ENCODE measurements at places on chromosomes 3 and 15.

DNA sequence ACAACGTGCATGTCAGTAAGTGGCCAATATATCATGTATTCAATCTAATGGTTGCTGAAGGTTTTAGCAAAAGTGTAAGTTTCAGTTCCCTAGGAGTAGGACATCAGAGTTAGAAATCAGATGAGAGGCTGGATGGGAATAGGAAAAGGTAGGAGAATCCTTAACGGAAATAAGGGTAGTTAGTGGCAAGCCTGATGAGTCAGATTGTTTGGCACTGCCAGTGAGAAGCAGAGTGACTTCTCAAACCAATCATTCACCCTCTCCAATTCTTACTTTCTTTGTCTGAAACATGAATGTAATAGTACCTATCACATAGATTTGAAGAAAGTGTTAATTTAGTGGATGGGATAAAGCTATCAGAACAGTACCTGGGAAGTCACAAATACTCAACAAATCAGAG, 894.0 kb downstream of the NTRK3 start:
- DNase-seq = no peak

DNA sequence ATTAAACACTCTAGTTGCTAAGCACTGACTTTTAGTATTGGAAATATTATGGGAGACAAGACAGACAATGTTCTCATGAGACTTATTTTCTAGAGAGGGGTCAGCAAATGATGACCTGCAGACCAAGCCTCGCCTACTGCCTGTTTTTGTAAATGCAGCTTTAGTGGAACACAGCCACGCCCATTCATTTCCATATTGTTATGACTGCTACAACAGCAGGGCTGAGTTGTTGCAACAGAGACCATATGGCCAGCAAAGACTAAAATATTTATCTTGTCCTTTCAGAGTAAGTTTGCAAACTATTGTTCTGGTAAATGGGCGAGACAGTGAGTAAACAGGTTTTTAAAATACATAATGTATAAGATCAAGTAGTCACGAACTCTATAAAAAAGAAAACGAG, 570.2 kb downstream of the NTRK3 start:
- no peak for DNase-seq

- DNase-seq = no peak
Observed at GRCh38 chr3:187983484-187984124, 170.4 kb upstream of the LPP start.

DNA sequence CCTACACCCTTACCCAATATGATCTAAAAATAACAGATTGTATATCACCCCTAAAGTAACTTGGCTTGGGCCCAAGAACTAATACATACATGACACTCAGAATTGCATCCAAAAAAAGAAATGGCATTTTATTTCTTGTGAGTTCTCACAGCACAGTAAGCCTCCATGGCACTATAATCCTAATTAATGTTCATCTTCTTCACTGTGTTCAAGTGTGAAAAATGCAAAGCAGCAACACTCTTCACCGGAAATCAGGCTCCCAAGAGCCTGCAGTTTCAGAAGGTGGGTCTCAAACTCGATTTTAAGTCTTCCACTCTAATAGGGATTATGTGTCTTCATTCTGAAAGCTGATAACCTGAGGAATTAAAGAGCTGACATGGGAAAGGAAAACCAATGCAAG, 142.8 kb upstream of the TSC22D2 start:
- no peak for DNase-seq

GRCh38 chr3:125003369-125003853, 52.4 kb downstream of the HEG1 start:
- no peak for DNase-seq

GRCh38 chr3:52615166-52615565, 70.5 kb downstream of the PBRM1 start:
- DNase-seq = no peak

GRCh38 chr15:99931703-99932603, 198.7 kb upstream of the LYSMD4 start:
- DNase-seq = no peak

DNA sequence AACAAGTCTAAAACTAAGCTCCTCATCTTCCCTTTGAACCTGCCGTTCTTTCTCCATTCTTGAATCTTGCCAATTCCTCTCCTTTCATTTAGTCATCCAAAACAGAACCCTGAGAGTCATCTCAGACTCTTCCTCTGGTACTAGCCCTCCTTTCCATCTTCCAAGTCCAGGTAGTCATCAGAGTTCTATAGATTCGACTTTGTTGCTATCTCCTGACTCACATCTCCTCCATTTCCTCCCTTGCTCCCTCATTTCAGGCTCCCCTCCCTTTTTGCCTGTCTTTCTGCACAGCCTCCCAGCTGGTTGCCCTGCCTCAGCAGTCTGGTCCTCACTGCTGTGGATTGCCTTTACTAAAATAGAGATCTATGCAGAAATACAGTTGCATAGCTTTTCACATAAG, 4.7 kb downstream of the ATG7 start:
- no peak for DNase-seq

DNA sequence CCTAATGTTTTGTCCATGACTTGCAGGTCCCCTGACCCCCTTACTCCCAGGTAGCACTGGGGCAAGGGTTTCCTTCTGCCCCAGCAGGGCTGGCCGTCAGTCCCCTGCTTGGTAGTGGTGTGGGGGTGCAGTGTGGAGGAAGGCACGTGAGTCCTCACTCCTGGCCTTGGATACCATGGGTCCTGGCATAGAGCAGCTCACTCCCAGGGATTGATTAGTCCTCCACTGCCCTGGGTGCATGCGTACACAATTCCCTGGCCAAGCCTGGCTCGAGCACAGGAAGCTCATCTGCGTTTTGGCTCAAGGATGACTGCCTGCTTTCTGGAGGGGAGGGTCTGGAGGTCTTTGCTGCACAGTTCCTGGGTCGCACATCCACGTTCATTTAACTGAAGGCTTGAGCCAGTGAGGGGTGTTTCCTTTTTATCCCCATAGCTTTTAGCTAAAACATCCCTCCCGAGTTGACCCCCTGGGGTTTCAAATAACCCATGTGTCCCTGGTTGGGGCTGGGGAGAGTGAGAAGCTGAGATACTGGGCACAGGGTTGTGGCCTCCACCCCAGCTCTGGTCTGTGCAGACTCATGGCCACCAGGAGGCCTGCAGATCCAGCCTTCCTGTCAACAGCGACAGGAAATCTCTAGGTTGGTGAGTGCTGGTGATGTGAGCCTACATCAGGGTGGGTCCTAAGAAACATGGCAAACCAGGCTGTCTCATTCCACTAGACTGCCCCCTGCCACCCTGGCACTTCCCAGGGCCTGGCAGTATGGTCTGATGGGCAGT, 11.5 kb downstream of the HEMK1 start:
- DNase-seq = no peak
